ENCODE measurements at places on chromosomes 4 and X. TPM values are rescaled to one million over a fixed set of nuclear protein-coding genes. Genes with fewer than 3 reads are reported as not detected.

The DOK7 gene
- polyA plus RNA-seq = 3.1 TPM

The PNMA6F gene
- 0.40 TPM for polyA plus RNA-seq

The PNMA6A gene
- polyA plus RNA-seq = 2.1 TPM

The FRMD7 gene
- polyA plus RNA-seq = not detected

The DNAAF6 gene
- polyA plus RNA-seq = not detected

The USP17L19 gene
- not detected for polyA plus RNA-seq

The ZXDA gene
- 2.1 TPM for polyA plus RNA-seq

The STPG2 gene
- 0.07 TPM for polyA plus RNA-seq

The RHOXF1 gene
- polyA plus RNA-seq = 2.2 TPM

The OTC gene
- 0.18 TPM for polyA plus RNA-seq

DNA sequence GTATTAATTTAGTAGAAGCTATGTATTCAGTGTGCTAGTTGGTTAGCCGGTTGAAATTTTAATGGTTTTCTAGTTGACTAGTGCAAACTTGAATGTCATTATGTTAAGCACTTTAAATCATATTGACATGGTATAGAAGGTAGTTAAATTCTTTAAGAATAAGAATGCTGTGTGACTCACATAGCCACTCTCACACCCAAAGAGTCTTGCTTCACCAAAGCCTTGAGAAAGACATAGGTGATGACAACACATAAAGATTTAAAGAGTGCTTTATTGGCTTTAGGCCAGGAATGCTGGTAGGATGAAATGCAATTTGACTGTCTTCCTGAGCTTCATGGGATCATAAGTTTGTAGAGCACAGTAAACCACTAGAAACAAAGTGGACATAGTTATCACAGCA, 85.3 kb downstream of the DCAF8L2 start:
- no peak for DNase-seq

GRCh38 chr4:163331629-163332376, 593 bp downstream of the NPY1R start:
- peak; percentile 22 for DNase-seq

DNA sequence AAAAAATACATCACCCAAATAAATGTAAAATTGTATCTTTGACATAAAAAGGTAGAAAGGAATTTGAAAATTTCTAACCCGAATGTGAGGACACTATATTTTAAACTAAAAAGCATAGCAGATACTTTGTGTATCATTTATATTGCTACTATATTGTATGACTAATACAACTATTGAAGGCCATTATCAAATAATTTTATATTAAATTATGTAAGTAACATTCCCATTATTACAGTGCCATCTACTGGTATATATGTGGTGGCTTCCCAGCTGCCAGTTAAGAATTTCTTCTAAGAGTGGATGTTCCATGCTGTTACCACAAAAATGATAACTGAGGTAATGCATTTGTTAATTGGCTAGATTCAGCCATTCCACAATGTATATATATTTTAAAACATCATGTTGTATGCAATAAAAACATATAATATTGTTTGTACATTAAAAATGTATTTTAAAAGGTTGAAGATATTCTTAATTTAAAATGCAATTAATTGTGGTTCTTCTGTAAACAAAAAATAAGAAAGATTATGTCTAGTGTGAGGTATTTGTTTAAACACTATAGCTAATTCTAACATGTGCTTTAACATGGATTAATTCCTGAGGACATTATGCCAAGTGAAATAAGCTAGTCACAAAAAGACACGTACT, 65.3 kb downstream of the EGF start:
- no peak for DNase-seq

DNA sequence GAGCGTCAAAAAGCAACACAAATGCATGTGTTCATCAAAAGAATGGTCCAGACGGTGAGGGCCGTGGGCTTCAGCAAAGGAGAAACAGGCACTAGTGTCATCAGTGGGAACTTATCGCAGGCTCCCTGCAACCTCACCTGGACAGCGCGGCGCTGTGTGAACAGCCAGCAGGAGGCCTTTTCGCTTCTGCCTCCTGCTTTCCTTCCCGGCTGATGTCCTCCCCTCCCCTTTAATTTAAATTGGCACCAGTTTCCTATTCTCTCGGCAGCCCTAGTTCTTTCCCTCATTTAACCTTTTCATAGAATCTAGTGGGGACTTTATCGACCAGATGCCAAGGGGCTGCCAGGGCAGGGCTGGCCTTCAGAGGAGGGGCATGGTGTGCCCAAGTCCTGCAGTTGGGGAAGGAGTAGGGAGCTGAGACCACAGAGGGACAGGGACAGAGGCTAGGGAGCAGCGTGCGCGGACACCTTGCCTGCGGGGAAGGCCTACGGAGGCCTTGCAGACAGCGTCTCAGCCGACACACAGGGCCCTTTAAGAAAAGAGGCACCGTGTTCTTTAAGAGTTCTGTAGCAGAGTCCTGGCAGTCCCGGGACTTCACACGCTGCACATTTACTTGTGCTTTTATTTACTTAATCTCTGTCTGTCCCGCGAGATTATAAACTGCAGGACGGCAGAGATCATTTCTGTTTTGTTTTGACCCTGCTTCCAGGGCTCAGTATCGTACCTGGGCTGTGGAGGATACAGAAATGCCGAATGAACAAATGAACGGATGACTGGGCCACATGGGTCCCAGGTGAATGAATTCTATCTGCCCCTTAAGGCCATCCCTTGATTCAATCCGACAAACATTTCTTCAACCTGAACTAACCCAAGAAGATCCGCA, 8.4 kb upstream of the SORBS2 start:
- no peak for DNase-seq

DNA sequence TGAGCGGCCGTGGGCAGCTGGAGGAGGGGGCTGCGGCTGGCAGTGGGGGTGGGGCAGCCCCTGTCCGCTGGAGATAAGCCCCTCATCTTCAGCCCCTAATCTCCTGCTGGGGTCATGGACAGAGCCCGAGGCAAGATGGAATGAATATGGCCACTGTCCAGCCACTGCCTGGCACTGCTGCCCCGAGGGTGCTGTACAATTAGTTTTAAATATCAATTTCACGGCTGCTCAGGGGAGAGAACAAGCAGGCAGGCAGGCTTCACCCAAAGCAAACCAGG, 64.1 kb upstream of the NKX1-1 start:
- DNase-seq = no peak

- no peak for DNase-seq
Observed at GRCh38 chrX:112935029-112935428, 94.4 kb upstream of the AMOT start.

DNA sequence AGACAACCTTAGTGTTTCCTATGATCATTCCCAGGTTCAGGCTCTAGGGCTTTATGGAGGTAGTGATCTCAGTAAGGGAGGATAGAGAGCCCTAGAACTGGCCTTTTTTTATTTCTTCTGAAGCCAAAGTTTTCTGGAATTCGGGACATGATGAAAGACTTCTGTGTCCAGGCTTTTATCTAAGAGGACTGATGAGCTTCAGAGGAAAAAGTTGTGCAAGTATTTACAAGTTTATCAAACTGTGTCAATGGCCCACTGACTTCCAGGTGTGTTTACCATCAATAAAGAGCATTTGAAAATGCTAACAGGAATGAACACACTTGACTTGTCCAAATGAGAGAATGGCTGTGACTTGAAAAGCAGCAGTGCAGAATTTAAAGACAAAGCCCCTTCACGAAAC, 254.6 kb downstream of the DCTD start:
- no peak for DNase-seq

DNA sequence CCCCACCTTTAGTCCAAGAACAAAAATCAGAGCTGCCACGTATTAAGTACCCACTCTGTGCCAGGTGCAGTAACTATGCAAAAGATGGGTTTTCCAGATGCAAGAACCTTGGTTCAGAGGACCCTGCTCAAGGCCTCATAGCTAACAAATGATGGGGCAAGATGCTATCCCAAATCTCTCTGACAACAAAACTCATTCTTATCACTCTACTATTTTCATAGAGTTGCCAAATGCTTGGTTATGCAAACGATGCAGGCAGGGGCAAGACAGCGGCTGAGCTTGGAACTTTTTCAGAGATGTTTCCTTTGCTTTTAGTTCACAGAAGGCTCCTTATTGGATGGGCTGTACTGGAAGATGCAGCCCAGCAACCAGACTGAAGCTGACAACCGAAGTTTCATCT, 30.5 kb downstream of the PKD2 start:
- no peak for DNase-seq

DNA sequence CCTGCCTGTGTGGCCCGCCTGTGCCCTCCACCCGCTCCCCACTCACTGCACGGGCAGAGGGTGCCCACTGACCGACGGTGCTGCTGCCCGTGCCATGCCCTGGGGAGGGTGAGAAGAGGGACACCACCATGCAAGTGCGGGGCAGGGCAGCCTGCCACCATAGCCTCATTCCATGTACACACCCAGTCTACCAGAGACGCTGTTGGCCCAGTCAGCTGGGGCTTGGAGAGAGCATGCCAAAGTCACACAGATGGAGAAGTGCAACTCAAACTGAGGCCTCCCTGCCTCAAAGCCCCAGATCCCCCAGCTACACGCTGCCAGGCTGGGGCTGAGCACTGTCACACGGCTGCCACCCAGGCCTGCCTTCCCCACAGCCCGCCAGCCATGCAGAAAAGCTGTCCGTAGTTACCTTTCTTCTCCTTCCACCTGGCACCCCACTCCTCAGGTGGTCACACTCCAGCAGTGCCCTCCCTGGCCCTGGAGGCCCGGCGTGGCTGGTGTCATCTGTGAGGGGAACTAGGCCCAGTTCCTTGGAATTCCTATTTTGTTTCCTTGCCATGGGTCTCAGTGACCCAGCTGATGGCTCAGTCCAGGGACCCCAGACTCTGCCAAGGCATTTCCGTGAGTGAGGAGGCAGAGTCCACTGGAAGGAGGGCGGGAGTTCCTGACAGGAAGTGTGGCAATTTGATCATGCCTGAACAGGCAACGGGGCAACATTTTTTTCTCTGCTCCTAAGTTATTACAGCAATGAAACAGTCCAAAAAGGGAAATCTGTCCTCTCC, at the start of gene SLC2A9:
SLC2A9 (minus strand) TSS at position 627 of the 782 bp plus-strand sequence; CDS start at position 559, 68 bp downstream.
- no peak for DNase-seq

- no peak for DNase-seq
Observed at GRCh38 chrX:123217728-123218127, 33.6 kb downstream of the GRIA3 start.

- no peak for DNase-seq
Observed at GRCh38 chrX:150478496-150479492, 89.6 kb upstream of the MTM1 start.

DNA sequence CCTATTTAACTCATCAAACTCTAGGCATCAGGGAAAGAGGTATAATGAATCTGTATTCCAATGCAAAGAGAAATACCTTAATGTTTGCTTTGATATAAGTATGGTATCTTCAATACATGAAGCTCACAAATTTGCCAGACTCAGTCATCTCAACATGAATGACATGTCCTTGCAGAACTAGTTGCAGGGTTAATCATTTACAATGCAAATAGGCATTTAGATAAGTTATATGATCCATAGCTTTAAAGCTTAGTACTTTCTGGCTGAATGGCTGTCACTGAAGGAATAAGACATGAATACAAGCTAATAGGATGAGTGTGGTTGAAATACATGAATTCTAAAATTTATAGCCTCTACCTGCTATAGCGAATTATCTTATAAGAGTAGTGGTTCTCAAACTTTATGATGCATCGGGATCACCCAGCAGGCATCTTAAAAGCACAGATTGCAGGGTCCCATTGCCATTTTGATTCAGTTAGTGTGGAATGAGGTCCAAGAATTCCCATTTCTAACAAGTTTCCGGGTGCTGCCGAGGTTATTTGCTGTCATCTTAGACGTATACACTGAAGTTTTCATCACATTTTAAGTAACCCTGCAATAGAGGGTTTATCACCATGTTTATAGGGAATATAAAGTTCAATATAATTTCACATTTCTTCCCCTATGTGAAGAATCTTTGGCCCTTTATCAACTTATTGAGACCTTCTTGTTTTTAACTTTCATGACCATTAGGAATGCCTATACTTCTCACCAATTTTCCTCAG, 439.2 kb downstream of the ARHGAP24 start:
- DNase-seq = no peak

GRCh38 chr4:71283642-71284257, 55.1 kb upstream of the SLC4A4 start:
- no peak for DNase-seq

- no peak for DNase-seq
Observed at GRCh38 chr4:150164956-150165629, 86.8 kb downstream of the DCLK2 start.

- no peak for DNase-seq
Observed at GRCh38 chr4:7970361-7970946, 30.8 kb upstream of the AFAP1 start.

GRCh38 chr4:169158046-169158445, 112.7 kb downstream of the SH3RF1 start:
- no peak for DNase-seq

- no peak for DNase-seq
Observed at GRCh38 chr4:122710434-122711308, 21.8 kb upstream of the BBS12 start.

DNA sequence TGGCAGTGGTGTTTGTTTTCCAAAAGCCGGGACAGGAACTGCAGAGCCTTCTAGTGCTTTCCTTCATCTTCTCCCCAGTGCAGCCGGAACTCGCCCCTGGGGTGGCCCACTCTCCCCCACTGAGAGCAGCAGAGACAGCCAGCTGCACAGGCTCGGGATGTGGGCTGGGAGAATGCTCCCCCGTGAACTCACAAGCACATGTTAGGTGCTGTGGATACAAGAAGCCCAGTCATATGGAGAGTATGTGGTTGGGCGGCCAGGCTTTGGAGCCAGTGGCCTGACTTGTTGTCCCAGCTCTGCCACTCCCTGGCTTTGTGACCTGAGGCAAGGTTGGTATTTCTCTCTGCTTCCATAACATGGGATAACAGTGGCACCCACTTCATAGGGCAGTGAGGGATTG, 9.4 kb upstream of the KIAA0232 start:
- DNase-seq = no peak

DNA sequence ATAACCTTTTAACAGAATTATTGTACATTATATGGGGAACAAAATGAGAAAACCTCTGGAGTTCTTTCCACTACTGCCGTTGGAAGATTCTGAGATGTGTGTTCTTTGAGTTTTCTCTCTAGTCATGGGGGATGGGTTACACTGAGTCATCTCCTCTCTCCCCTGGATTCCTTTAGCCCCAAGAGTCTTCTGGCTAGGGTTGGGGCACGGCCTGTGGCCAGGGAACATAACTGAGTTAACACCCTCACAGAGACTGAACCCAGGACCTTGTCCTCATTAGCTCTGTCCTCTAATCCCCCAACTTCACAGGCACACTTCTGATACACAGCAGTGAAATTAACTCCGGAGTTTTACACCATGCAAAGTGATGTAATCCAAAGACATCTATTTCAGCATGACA, 142.3 kb upstream of the F9 start:
- no peak for DNase-seq

DNA sequence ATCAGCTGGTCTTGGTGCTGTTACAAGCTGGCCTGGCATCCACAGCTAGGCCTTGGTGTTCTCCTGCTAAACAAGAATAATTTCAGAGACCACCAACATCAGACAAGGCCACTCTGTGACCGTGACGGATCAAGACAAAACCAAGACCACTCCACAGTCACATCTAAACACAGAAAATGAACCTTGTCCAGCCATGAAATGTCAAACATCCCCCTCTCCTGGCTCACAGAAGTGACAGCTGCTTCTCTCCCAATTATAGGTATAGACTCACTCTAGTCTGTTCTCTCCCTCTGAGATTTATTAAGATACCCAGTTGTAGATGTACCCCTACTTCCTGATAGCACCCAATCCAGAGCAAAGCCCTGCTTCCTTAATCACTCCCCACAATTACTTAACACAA, 40.4 kb downstream of the EFHC2 start:
- no peak for DNase-seq

Data from adrenal gland (tissue), 19 donors.